ENCODE measurements at places on chromosomes 5 and 9.

GRCh38 chr5:36238502-36239295 lies 3.0 kb downstream of the NADK2 start:
- DNase-seq: no peak

GRCh38 chr5:139949710-139950109 lies 93.4 kb downstream of the NRG2 start:
- no peak for DNase-seq

- DNase-seq: no peak
Measured at GRCh38 chr5:135559354-135559753, 19.4 kb downstream of the CXCL14 start.

DNA sequence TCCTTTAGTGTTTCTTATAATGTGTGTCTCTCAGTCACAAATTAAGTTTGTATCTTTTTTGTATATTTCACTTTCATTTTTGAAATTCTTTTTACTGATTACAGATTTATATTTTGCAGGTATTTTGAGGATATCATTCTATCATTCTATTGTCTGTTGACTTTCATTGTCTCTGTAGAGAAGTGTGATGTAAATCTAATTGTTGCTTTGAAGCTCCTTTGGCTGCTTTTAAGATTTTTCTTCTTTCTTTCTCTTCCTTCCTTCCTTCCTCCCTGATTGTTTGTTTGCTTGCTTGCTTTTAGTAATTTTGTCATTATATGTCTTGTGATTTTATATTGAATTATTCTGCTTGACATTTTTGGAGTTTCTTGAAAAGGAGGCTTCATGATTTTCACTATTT lies 75.3 kb upstream of the MAST4 start:
- no peak for DNase-seq

- no peak for DNase-seq
Measured at GRCh38 chr5:127330116-127330515, 39.5 kb downstream of the MEGF10 start.

DNA sequence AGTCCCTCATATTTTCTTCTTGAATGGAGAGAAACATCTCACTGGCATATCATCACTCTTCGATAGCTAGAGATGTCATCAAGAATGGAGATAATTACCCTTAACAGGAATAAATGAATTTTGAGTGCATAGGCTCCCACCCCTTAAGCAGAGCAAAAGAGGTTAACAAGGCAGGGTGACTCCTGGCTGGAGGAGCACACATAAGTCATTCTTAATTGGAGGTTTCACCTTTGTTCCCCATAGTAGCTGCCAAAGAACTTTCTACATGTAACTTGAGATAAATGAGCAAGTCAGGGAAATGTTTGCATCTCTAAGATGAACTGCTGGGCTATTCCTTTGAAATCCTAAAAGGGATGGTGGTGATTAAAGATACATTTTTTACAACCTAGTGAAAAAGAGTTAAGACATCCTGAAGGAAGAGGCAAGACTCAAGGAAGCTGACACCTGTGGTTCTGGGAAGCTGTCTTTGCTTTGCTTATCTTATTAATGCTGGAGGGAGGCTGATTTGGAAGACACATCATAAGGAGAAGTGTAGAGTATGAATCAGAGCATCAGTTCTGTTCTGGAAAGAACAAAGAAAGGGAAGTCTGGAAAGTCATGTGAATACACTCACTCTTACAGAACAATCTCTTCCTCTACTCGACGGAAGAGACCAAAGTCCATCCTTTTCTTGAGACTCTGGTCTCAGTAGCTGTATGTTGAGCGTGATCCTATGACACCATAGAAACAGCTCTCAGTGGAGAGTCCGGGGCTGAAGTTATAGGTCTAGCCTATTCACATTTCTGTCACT lies 326.3 kb downstream of the OSTF1 start:
- DNase-seq: no peak

DNA sequence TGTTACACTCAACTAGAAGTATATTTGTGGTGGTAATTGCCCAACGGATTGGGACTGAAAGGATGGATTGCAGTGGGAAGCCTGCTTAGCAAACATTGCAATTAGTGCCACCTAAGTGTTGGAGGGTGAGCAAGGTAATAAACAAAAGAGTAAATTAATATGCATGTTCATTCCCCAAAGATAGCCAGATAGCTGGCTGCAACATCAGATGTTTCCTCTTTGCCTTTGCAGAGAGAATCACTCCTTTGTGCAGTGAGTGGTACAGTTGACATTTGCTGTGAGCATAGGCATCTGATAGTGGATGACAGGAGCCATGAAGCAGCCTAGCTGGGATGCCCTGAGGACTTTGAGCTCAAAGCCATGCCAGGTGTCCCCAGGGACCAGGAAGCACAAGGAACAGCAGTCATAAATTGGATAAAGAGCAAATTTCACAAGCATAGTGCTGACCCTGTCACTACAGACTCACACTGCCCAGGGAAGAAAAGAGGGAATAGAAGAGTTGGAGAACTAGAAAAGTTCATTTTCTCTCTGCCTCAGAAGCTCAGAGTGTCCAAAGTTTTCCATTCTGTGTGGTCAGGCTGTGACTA lies 336.1 kb upstream of the SLC30A5 start:
- no peak for DNase-seq

DNA sequence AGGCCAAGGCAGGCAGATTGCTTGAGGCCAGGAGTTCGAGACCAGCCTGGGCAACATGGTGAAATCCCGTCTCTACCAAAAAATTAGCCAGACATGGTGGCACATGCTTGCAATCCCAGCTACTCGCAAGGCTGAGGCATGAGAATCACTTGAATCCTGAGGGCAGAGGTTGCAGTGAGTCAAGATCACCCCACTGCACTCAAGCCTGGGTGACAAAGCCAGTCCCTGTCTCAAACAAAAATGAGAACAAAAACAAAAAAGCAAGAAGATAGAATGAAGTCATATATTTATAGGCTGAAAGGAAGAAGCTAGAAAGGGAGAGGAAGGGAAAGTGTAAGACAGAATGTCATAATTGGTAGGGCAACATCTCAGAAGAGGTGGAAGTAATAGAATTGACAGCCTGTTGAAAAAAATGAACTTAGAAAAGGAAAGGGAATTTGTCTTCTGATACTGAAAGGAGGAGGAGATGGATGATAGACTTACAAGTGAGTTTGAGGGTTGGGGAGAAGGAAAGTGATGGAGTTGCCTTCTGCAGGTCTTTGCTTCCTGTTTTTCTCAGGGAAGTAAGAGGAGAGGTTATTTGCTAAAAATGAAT lies 32.2 kb downstream of the CARD6 start:
- no peak for DNase-seq

DNA sequence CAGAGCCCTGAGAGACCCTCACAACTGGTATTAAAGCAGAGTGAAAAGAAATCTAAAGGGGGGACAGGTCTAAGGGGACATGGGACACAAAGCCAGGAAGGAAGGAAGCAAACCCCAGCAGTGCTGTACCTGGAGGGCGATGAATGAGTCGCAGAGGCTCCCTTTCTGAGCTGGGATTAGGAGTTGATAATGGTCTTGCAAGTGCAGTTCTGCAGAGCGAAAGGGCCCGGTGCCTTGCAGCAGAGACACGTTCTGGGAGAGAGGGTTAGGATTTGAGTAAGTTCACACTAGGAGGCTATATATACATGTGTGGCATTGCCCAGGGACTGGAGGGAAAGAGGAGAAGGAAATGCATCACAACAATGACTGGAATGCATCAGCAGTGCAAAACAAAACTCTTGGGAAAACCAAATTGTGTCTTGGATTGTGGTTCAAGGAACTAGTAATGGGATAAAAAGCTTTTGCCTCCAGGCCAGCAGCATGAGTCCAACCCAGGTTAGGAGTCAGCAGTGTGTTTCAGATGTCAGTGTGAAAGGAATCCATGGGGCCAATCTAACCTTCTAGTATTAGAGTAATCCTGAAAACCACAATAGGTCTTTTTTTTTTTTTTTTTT lies 38.8 kb upstream of the LIFR start:
- DNase-seq: no peak

GRCh38 chr9:120099065-120099464 lies 480.9 kb downstream of the CDK5RAP2 start:
- DNase-seq: no peak

DNA sequence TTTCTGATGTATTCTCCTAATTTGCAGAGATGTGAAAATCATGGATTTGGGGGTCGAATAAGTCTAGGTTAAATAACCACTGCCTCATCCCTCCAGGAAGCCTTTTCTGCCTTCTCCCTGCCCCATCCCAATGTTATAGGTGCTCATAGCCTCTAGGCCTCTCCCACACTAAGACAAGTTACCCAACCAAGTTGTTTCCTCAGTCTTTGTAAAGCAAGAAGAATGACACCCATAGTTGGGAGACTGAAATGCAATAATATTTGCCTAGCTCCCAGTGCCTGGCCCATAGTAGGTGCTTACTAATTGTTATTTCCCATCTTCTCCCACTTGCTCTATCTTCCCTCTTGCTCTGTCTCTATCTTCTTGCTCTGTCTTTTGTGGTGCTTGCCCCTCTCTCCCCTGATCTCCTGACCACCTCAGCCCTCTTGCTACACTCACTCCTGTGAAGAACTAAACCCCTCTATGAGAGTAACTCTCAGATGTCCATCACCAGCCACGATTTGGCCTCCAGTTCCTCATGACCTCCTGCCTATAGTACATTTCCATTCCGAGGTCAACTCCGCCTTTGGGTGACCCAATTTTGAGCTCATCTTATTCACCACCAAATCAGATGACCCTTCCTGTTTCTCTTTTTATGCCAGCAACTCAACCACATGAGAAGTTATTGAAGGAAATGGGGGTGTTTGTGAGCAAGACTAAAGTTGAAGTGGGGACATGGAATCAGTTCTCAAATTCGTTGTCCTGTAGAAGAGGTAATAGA lies 7.0 kb downstream of the AFAP1L1 start:
- no peak for DNase-seq

GRCh38 chr5:136864960-136865359 lies 499.6 kb upstream of the TRPC7 start:
- no peak for DNase-seq

DNA sequence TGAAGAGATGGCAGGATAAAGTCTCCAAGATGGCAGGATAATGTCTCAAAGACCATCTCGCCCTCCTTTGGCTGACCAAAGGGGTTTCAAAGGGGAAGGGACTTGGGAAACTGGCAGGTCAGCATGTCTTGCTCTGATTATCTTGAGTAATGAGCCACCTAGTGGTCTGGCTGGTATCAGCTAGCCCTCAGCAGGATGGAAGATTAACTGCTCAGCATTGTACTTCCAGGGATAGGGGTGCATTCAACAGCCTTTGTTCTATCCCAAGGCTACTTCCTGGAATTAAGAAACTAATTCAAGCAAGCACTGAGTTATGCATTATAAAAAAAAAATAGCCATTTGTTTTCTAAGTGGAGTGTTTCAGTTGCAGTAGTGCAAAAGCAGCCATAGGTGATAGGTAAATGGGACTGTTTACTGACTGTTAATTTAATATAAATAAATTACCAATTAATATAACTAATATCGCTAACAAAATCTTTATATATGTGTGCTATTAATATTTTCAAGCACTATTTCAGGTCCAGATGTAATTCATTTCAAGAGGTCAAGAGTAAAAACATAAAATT lies 555.5 kb downstream of the CDH9 start:
- no peak for DNase-seq

- no peak for DNase-seq
Measured at GRCh38 chr9:134420974-134421432, 94.7 kb downstream of the RXRA start.

GRCh38 chr9:127336506-127337352 lies 60.2 kb upstream of the SLC2A8 start:
- DNase-seq: peak; percentile 10

GRCh38 chr9:83219154-83219923 lies 156.4 kb upstream of the RASEF start:
- DNase-seq: peak; percentile 62

- DNase-seq: no peak
Measured at GRCh38 chr5:60522292-60522905, 177.6 kb downstream of the DEPDC1B start.

GRCh38 chr9:36991516-36992134 lies 42.4 kb downstream of the PAX5 start:
- no peak for DNase-seq

DNA sequence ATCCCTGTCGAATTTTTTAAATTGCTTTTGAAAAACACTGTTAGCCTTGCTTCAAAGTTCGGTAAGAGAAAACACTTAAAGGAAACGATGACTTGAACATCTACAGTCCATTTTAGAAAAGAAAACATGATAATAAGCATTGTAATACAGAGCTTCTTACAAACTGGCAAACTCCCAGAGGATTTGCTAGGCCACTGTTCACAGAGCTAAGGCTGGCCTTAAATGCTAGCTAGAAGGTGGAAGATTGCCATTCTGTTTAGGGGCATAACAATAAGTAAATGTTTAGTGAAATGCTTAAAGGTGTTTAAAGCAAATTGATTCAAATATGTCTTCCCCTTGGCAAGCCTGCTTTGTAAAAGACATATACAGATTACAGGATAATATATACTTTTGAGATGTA lies 169.6 kb downstream of the TLE4 start:
- DNase-seq: no peak

DNA sequence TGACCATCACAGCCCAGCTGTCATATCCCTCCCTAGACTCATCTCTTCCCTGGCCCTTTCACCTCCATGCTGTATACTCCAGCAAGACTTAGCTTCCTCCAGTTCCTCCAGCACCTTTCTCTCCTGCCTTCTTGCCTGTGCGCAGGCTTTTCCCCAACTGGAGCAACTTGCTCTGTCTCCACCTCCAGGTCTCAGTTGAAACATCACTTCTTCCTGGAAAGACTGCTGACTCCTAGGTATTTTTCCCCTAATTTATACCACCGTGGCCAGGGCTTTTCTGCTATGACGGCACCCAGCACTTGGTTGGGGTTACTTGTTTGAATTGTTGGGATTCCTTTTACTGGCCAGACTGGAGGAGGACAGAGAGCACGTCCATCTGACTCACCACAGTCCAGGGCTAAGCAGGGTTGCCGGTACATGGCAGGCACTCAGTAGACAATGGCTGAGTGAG lies 67.5 kb downstream of the KCNIP1 start:
- no peak for DNase-seq

DNA sequence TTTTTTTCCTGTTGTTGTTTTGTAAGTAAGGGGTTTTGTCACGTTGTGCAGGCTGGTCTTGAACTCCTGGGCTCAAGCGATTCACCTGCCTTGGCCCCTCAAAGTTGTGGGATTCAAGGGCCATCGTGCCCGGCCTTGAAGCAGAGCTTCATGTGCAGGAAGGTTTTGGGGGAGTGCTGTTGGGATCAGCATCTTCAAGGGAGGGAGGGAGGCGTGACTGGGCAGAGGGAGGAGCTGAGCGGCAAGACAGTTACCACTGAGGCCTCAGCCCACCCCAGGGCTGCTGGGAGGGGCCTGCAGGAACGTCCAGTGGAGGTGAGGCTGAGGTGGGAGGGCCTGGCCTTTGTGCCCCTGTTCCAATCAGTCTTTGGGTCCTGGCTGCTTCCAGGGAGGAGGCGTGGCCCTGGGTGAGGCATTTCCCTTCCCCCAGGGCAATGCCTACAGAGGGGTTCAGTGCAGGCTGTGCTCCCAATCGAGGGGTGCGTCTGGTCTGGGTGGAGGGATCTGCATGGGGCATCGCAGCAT lies 21.4 kb downstream of the OR2V1 start:
- no peak for DNase-seq

All from NCI-H2171 (cell line).